ENCODE measurements at places on chromosomes 16 and 17. TPM values are rescaled to one million over a fixed set of nuclear protein-coding genes. Genes with fewer than 3 reads are reported as not detected.
A peak's percentile ranks its signal among the peaks of the same experiment; 100 is the strongest.

GRCh38 chr16:89431158-89431584 is 59.2 kb downstream of the ANKRD11 start:
- H3K4me3 ChIP-seq, result no peak overlapping the region
- peaks cover 30% of the 10 kb centered on the region for H3K36me3 ChIP-seq
- no peak overlapping the region for H3K27ac ChIP-seq
- no peaks in the 10 kb centered on the region for H3K27me3 ChIP-seq
- H3K4me1 ChIP-seq, result peaks cover 37% of the 10 kb centered on the region
- no peak for DNase-seq

DNA sequence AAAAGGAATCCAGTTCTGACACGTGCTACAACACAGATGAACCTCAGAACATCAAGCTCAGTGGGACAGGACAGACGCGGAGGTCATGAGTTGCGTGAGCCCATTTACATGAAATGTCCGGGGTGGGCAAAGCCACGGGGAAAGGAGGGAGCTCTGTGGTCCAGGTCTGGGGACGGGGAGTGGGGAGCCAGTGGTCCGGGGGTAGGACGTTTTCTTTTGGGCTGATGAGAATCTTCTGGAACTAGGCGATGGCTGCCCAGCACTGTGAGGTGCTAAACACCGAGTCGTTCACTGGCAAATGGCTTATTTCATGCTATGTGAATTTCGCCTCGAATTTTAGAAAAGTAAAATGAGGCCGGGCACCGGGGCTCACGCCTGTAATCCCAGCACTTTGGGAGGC is 2.6 kb upstream of the LMF1 start:
- H3K36me3 ChIP-seq, result peaks cover 2% of the 10 kb centered on the region
- no peak overlapping the region for H3K27ac ChIP-seq
- peaks cover 8% of the 10 kb centered on the region for H3K27me3 ChIP-seq
- DNase-seq, result no peak
- H3K4me1 ChIP-seq, result peaks cover 14% of the 10 kb centered on the region

DNA sequence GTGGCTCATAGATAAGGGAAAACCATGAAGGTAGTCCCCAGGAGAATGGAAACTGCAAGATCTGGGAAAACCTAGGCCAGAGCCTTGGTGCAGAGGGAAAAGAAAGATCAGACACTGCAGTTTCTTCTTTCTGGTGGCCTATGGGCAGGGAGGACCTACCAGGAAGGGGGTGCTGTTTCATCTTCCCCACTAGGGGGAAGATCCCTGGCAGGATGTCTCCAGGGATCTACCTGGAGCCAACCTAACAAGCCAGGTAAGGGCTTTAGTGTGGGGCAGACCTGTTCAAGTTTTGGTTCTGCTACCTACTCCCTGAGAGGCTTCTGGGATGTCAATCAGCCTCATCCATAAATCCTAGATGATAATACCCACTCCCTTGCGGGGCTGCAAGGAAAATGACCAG is 21.4 kb downstream of the TOM1L2 start:
- peaks cover 8% of the 10 kb centered on the region for H3K36me3 ChIP-seq
- no peak overlapping the region for H3K4me3 ChIP-seq
- peaks cover 5% of the 10 kb centered on the region for H3K4me1 ChIP-seq

DNA sequence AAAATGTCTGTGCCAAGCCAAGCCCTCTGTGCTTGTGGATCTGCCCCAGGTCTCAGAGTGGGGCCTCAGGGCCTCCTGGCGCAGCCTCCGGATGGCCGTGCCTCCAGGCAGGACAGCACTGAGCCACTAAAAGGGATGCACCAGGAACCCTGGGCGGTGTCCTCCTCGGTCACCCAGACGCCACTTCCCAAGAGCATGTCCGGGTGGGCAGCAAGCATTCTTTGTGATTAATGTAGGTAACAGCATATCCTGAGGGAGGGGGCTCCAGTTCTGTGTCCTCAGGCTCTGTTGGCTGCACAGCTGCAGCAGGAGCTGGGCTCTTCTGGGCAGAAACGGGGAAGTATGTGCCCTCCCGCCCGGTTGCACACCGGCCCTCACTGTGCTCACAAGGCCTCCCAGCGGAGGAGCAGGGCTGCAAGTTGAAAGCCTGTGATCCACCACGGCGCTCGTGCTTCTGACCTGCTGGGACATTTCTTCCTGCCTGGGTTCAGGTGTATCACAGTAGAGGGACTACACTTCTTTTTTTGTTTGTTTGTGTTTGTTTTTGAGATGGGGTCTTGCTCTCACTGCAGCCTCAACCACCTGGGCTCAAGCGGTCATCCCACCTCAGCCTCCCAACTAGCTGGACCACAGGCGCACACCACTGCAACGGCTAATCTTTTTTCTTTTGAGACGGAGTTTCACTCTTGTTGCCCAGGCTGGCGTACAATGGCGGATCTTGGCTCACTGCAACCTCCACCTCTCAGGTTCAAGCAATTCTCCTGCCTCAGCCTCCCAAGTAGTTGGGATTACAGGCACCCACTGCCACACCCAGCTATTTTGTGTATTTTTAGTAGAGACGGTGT is 37.9 kb upstream of the CHMP6 start:
- H3K36me3 ChIP-seq, result peaks cover 4% of the 10 kb centered on the region
- no peak for DNase-seq
- peak overlapping the region; percentile 46 for H3K27ac ChIP-seq
- H3K4me1 ChIP-seq, result peaks cover 9% of the 10 kb centered on the region
- no peaks in the 10 kb centered on the region for H3K27me3 ChIP-seq
- no peak overlapping the region for H3K4me3 ChIP-seq

- no peaks in the 10 kb centered on the region for H3K4me1 ChIP-seq
- H3K4me3 ChIP-seq, result no peak overlapping the region
- DNase-seq, result no peak
- no peaks in the 10 kb centered on the region for H3K36me3 ChIP-seq
- H3K27ac ChIP-seq, result no peak overlapping the region
Observed at GRCh38 chr16:27839419-27839818, 224.1 kb downstream of the GSG1L start.

GRCh38 chr17:62860962-62861873 is 53.1 kb upstream of the MARCHF10 start:
- H3K27me3 ChIP-seq, result peaks cover 9% of the 10 kb centered on the region
- no peaks in the 10 kb centered on the region for H3K4me1 ChIP-seq
- no peak overlapping the region for H3K27ac ChIP-seq

GRCh38 chr17:61294286-61294685 is 105.4 kb upstream of the TBX2 start:
- H3K36me3 ChIP-seq, result no peaks in the 10 kb centered on the region
- H3K4me3 ChIP-seq, result no peak overlapping the region
- no peak for DNase-seq
- no peak overlapping the region for H3K27ac ChIP-seq

GRCh38 chr16:50696575-50697420 is 3.4 kb downstream of the NOD2 start:
- peaks cover 17% of the 10 kb centered on the region for H3K27me3 ChIP-seq
- peak overlapping the region; percentile 81 for H3K27ac ChIP-seq
- no peak overlapping the region for H3K4me3 ChIP-seq

- H3K4me3 ChIP-seq, result no peak overlapping the region
- H3K36me3 ChIP-seq, result no peaks in the 10 kb centered on the region
- no peaks in the 10 kb centered on the region for H3K27me3 ChIP-seq
- H3K27ac ChIP-seq, result no peak overlapping the region
- no peaks in the 10 kb centered on the region for H3K4me1 ChIP-seq
Observed at GRCh38 chr16:47949714-47950113, 206.1 kb downstream of the ABCC12 start.

DNA sequence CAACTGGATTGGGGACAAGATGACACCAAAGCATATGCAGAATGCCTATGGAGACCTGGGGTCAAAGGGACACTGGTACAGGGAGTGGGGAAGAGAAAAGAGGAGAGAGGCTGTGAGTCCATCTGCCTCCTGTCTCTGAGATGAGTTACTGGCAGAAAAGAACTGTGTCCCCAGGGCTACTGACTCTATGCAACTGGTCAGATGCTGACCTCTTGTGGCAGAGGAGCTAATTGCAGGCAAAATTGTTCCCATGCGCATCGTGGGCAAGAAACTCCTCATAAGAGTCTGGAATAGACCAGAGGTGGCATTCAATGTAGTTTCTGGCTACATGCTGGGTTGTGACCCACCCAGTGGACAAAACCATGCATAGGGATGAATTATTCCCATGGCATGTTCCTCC is 26.1 kb upstream of the MLKL start:
- no peaks in the 10 kb centered on the region for H3K27me3 ChIP-seq
- peak; percentile 45 for DNase-seq
- H3K36me3 ChIP-seq, result no peaks in the 10 kb centered on the region

DNA sequence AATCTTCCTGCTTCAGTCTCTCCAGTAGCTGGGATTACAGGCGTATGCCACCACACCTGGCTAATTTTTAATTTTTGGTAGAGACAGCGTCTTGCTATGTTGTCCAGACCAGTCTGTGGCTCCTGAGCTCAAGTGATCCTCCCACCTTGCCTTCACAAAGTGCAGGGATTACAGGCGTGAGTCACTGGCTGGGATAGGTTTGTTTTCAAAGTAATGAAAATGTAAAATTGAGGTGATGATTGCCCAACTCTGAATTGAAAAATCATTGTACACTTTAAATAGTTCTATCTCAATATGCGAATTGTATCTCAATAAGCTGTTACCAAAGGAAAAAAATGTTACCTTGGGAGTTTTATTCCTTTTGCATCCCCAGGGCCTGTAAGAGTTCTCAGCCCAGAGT is 1.2 kb upstream of the AMFR start:
- H3K27ac ChIP-seq, result peak overlapping the region; percentile 17
- no peaks in the 10 kb centered on the region for H3K27me3 ChIP-seq
- DNase-seq, result no peak

GRCh38 chr16:10332241-10332640 is 53.6 kb upstream of the ATF7IP2 start:
- H3K4me3 ChIP-seq, result no peak overlapping the region
- no peak overlapping the region for H3K27ac ChIP-seq
- peaks cover 43% of the 10 kb centered on the region for H3K4me1 ChIP-seq

DNA sequence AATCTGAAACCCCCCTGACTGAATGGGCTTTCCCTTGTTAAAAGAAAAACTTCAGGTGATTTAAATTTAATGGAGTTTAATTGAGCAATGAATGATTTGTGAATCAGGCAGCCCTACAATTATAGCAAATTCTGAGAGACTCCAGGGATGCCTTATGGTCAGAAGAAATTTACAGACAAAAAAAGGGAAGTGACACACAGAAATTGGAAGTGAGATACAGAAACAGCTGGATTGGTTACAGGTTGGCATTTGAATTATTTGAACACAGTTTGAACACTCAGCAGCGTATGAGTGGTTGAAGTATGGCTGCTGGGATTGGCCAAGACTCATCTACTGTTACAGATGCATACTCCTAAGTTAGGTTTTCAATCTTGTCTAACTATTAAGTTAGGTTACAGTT is 19.0 kb upstream of the CPHXL start:
- no peaks in the 10 kb centered on the region for H3K4me1 ChIP-seq
- no peak for DNase-seq
- H3K27me3 ChIP-seq, result peaks cover 8% of the 10 kb centered on the region
- H3K36me3 ChIP-seq, result peaks cover 5% of the 10 kb centered on the region

DNA sequence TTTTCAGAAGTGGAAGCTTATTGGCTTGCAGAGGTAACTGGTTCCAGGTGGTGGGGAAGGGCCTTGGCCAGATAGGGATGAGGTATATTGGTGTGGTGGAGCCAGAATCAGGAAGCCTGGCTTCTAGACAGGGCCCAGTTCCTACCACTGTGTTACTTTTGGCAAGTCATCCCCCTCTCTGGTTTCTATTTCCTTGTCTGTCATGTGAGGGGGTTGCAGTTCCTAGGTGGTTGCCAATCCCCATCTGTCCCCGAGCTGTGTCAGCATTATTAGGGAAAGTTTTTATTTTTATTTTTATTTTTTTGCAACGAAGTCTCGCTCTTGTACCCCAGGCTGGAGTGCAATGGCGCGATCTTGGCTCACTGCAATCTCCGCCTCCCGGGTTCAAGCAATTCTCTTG is 3.0 kb downstream of the SMCR8 start:
- H3K36me3 ChIP-seq, result peaks cover 51% of the 10 kb centered on the region
- peaks cover 58% of the 10 kb centered on the region for H3K4me1 ChIP-seq
- H3K27ac ChIP-seq, result peak overlapping the region; percentile 60
- H3K4me3 ChIP-seq, result no peak overlapping the region
- DNase-seq, result no peak

GRCh38 chr16:67142342-67142741 is 8.5 kb downstream of the B3GNT9 start:
- H3K27me3 ChIP-seq, result no peaks in the 10 kb centered on the region
- H3K4me3 ChIP-seq, result no peak overlapping the region
- no peak for DNase-seq
- no peaks in the 10 kb centered on the region for H3K4me1 ChIP-seq

DNA sequence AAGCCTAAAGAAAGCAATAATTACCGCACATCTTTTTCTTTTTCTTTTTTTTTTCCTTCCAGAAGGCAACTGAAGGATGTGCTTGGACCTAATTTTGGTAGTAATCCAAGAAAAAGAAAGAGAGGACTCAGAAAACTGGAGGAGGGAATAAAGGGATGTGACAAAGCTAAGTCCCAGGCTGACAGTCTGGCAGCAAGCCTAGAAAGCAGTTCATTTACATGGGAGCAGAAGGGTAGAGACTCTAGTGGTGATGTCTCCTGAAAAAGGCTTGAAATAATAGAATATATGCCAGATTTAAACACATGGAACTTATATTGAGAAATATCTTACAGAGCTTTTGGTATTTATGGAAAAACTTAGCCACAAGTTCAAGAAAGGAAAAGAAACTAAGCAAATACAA is 101.0 kb upstream of the SHISA6 start:
- no peak overlapping the region for H3K4me3 ChIP-seq
- DNase-seq, result no peak
- no peak overlapping the region for H3K27ac ChIP-seq
- no peaks in the 10 kb centered on the region for H3K36me3 ChIP-seq
- H3K4me1 ChIP-seq, result no peaks in the 10 kb centered on the region
- H3K27me3 ChIP-seq, result no peaks in the 10 kb centered on the region

GRCh38 chr16:4693956-4694641 is 737 bp downstream of the NUDT16L1 start:
- H3K27ac ChIP-seq, result peak overlapping the region; percentile 68
- H3K36me3 ChIP-seq, result peaks cover 20% of the 10 kb centered on the region
- DNase-seq, result peak; percentile 54
- peaks cover 19% of the 10 kb centered on the region for H3K4me1 ChIP-seq
- peak overlapping the region; percentile 80 for H3K4me3 ChIP-seq
- H3K27me3 ChIP-seq, result no peaks in the 10 kb centered on the region

DNA sequence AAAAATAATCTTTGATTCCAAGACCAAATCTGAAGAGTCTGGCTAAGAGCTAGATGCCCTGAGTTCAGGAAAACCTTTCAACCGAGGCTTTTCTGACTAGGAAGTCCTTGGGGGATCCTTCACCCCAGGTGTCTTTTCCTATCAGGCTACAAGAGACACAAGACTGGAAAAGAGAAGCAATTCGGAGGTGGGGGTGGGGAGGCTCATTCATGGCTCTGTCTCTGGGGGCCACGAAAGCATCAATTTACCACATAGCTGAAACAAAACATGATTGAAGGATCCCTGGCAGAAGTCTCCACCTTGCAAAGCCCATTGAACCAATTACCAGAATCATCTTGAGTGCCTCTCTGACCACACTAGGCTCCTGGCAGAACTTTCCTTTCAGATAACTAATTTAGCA is 239.8 kb upstream of the SALL1 start:
- H3K4me3 ChIP-seq, result no peak overlapping the region
- no peaks in the 10 kb centered on the region for H3K27me3 ChIP-seq
- no peaks in the 10 kb centered on the region for H3K4me1 ChIP-seq
- DNase-seq, result no peak
- no peak overlapping the region for H3K27ac ChIP-seq
- no peaks in the 10 kb centered on the region for H3K36me3 ChIP-seq

The APOH gene
- total RNA-seq, result not detected

The TBC1D3G gene
- not detected for total RNA-seq

The SYCE1L gene
- 7.1 TPM for total RNA-seq

The MARVELD3 gene
- not detected for total RNA-seq

The C16orf89 gene
- total RNA-seq, result not detected

The TSPAN10 gene
- total RNA-seq, result 1.2 TPM

The SLC5A11 gene
- total RNA-seq, result not detected

The ZNF830 gene
- 24.1 TPM for total RNA-seq

The TBC1D26 gene
- 0.23 TPM for total RNA-seq

Data from activated CD8-positive, alpha-beta T cell treated with anti-CD3 and anti-CD28 coated beads, Interleukin-2, amount 10 ng/mL, durations not matched to agents 7 days and 5 days (primary cell).